ENCODE measurements at places on chromosomes 7 and 10.

DNA sequence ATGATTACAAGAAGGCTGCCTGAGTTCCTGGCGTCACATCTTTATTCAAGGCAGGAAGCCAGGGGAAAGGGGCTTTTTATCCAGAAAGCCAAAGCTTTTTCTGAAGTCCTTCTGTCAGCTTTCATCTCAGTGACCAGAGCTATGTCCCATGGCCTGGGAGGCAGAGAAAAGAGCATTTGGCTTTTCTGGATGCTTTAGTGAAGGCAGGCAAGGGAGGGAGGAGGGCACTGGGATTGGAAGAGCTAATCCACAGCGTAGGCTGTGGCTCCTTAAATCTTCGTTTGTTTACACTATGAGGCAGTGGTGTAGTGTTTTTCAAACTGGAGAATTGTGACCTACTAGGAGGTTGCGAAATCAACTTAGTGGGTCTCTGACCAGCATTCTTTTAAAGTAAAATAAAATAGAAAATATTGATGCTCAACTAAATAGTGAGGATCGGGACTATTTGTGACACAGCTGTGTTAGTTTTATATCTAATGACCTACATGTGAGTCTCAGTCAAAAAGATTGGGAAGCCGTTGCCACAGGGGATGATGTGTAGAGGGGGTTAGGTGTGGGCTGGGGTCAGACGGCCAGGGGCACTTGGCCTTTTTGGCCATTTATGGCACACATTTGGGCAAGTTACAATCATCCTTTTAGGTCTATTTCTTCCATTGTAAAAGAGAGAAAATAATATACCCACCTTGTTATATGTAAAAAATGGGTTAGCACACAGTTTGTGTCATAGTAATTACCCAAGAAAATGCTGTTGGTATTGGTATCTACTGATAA, 14.1 kb downstream of the CRYGN start:
- no peak for DNase-seq

DNA sequence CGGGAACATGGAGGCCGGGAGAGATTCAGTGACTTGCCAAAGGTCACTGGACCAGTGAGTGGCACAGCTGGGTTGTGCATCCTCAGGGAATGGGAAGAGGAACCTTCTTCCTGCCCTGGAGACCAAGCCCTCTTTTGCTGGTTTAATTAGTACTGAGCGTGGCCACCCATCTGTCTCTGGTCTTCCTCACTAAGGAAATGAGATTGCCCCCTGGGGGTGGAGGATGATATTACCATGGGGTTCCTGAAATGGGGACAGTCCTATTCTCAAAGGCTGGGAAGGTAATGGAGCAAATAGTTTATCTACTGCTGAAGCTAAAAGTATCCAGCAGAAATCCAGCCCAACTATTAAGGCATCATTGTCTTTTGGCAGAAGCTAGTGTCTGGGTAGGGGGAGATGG, 98.6 kb upstream of the FGFR2 start:
- no peak for DNase-seq

DNA sequence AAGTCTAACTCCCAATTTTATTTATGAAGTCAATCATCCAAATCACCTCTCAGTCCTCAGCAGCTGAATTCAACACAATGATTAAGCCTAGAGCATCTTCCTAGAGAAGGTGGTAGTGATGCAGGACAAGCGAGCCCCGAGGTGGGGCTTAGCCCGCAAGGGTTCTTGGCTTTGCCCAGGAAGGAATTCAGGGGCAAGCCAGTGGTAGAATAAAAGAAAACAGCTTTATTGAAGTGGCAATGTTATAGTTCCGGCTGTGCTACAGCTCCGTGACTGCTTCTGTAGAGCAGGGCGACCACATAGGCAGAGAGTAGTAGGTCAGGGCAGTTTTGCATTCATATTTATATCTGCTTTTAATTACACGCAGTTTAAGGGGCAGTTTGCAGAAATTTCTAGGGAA, 18.1 kb downstream of the IL2RA start:
- no peak for DNase-seq

DNA sequence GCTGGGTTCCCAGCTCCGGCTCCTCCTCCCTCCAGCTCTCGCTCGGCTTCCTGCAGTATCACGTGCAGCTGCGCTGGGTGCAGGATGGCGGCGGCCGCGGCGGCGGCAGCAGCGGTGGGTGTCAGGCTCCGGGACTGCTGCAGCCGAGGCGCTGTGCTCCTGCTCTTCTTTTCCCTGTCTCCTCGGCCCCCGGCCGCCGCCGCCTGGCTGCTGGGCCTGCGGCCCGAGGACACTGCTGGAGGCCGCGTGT, at the start of gene CNNM1:
CNNM1 (plus strand) TSS at position 53 of the 250 bp plus-strand sequence; CDS start at position 85, 32 bp downstream.
- DNase-seq, result peak; percentile 41

Measured in stimulated activated CD4-positive, alpha-beta T cell treated with anti-CD3 and anti-CD28 coated beads, Interleukin-4, amount 100 ng/mL, for 1 hour (primary cell).